ENCODE measurements at places on chromosomes 13 and 19.

DNA sequence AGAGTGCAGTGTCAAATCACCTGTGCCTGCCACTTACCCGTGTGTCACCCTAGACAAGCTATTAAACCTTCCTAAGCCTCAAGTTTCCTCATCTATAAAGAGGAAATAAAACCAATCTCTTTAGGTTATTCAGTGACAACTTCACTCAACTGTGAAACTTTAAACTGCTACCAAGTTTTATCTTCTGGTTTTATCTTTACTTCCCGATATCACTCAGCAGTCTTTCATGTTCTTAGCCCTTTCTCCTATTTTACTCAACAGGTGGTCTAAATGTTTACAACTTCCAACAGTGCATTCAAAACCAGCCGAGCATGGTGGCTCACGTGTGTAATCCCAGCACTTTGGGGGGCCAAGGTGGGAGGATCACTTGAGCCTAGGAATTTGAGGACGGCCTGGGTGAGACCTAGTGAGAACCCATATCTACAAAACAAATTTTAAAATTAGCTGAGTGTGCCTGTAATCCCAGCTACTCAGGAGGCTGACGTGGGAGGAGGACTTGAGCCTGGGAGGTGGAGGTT is 59.6 kb downstream of the GPALPP1 start:
- no peak for DNase-seq

DNA sequence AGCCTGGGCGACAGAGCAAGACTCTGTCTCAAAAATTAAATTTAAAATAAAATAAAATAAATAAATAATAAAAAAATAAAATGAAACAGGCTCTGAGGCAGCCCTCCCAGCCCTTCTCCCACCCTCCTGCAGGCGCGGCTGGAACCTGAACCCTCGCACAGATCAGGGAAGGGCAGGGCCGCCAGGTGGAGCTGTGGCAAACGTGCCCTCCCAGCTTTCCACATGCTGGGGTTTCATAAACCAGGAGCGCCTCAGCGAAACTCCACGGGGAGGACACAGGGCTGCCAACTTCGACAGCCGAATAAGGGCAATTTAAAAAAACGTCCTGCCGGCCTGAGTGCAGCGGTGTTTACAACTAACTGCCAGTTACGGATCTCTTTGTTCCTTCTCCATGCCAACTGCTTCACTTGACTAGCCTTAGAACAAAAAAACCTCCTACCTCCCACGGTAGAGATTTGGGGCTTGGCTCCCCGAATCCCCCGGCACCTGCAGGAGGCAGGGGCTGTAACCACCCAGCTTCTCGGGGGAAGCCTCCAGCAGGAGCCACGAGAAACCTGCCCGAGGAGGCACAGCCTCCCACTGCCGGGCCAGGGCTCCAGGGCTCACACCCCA is 15.9 kb downstream of the ZNF787 start:
- DNase-seq, result peak; percentile 49

GRCh38 chr19:8473648-8474476 is 28.6 kb downstream of the PRAM1 start:
- DNase-seq, result no peak

GRCh38 chr19:48644839-48645619 is 958 bp downstream of the CA11 start:
- DNase-seq, result peak; percentile 84

- DNase-seq, result no peak
Measured at GRCh38 chr13:72565893-72566292, 161.5 kb downstream of the MZT1 start.

GRCh38 chr19:18153556-18154134 is 682 bp downstream of the PIK3R2 start:
- peak; percentile 23 for DNase-seq

GRCh38 chr19:4445963-4446703 is 11.5 kb downstream of the UBXN6 start:
- DNase-seq, result no peak

GRCh38 chr13:53264751-53265385 is 236.3 kb downstream of the OLFM4 start:
- no peak for DNase-seq

GRCh38 chr19:37914908-37915307 is 7.9 kb downstream of the SIPA1L3 start:
- DNase-seq, result no peak

DNA sequence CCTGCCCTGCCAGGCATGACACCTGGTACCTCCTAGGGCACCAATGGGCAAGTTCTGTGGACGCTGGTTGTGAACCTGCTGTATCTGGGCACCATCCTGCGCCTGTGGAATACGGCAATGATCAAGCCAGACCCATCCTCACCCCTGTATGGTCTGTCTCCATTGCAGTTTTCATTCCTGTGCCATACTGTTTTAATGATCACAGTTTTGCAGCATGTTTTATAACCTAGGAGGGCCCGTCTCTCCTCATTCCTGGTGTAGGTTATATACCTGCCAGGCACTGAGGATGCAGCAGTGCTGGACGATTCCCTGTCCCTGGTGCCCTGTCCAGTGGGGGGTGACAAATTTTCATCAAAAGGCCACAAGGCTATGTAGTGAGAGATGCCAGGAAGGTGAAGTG is 5.6 kb downstream of the TBC1D17 start:
- DNase-seq, result no peak

Measured in CD4-positive, alpha-beta T cell treated with Interleukin-17A for 1 hour (primary cell).